Activated T-helper 2 cell treated with anti-CD3 and anti-CD28 coated beads, Interferon-gamma antibody, Interleukin-2, Interleukin-4, amounts not matched to agents 10 μg/mL and 5 μg/mL and 100 μg/mL, durations not matched to agents 14 hours and 24 hours and 36 hours (primary cell): ENCODE measurements at places on chromosomes 7 and 10.

- DNase-seq, result no peak
Observed at GRCh38 chr7:45033931-45034290, 33.9 kb downstream of the CCM2 start.

- no peak for DNase-seq
Observed at GRCh38 chr7:26508481-26508880, 216.8 kb downstream of the SNX10 start.

GRCh38 chr10:110664483-110665420 is 20.6 kb downstream of the RBM20 start:
- DNase-seq, result no peak

GRCh38 chr7:7861211-7861633 is 107.4 kb upstream of the GLCCI1 start:
- DNase-seq, result no peak
